ENCODE measurements at places on chromosomes 2 and 18. TPM values are rescaled to one million over a fixed set of nuclear protein-coding genes. Genes with fewer than 3 reads are reported as not detected.

- DNase-seq: no peak
Measured at GRCh38 chr2:132383956-132384355, 32.6 kb upstream of the GPR39 start.

- peak; percentile 87 for DNase-seq
Measured at GRCh38 chr2:182866461-182867406, at the start of gene FRZB. Gene FRZB (minus strand): TSS chr2:182866637. CDS start chr2:182866552, 85 bp downstream.

DNA sequence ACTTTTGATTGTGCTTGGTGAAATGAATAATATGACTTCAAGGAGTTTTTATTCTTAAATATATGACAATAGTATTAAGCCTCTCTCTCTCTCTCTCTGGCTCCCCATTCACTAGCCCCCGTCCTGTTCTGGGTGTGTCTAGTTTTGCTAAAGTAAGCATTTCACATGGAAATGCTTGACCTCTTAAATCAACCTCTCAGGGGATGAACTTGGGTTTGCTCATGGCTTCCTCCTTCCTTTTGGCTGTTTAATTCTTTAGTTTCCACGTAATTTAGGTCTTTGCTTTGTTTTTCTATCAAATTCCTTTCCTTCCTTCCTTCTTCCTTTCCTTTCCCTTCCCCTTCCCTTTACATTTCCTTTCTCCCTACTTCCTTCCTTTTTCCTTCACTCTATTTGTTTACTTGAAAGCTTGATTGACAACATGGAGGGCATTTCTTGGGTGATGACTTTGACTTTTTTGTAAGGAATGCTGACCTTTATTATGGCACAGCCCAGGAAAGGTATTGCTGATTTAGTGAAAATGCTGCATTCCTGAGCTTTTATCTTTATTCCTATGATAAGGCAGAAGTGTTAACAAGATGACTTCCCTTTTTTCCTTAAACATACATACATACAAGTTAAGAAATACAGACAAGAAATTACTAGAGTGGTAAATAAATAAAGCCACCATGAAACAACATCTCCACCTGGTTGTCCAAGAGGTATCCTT, 3.6 kb downstream of the DPP4 start:
- DNase-seq: peak; percentile 31

FSIP2 gene
- under 0.01 TPM for total RNA-seq

DNA sequence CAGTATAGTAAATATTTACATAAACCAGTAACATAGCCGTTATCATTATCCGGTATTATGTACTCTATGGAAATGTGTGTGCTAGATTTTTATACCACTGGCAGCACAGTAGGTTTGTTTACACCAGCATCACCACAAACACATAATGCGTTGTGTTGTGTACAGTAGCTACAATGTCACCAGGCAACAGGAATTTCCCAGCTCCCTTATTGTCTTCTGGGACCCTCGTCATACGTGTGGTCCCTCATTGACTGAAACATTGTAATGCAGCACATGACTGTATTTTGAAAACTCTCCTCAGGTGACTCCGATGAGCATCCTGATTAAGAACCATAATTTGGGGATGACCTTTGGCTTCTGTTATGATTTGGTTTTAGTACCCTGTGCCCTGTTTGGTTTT, 31.3 kb downstream of the EHD3 start:
- DNase-seq: no peak

GRCh38 chr2:216829533-216829932, 30.3 kb downstream of the TNP1 start:
- no peak for DNase-seq

DNA sequence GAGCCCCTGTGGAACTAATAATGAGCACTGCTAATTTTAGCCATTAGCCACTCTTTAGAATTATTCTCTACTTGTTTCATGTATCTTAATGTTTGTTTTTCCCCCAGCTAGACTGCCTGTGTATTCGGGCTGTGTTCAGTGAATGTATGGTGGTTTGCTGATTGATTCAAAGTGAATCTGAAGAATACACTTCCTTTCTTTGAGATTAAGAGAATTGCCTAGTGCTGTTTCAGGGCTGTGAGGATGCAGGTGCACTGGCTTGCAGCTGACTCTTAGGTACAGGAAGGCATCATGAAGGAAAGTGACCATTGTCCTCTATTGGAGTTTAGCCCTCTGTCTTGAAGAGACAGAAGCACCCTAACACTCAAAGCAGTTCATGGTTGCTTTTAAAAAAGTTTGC, 138.7 kb downstream of the CERS6 start:
- no peak for DNase-seq

- DNase-seq: no peak
Measured at GRCh38 chr2:207275779-207276178, 110.0 kb upstream of the KLF7 start.

HRH4 gene
- under 0.01 TPM for total RNA-seq

DNA sequence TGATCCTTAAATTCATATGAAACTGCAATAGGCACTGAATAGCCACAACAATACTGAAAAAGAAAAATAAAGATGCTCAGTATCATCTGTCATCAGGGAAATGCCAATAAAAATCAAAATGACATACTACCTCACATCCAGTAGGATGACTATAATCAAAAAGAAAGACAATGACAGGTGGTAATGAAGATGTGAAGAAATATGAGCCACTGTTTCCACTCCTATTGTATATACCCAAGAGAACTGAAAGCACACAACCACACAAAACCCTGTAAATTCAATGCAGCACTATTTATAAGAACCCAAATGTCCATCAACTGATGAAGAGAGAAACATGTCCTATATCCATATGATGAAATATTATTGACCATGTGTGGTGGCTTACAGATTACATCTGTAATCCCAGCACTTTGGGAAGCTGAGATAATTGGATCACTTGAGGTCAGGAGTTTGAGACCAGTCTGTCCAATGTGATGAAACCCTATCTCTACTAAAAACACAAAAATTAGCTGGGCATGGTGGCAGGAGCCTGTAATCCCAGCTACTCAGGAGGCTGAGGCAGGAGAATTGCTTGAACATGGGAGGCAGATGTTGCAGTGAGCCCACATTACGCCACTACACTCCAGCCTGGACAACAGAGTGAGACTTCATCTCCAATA, 39.9 kb downstream of the MAP3K2 start:
- DNase-seq: no peak

GRCh38 chr2:201151127-201151981, 31.6 kb upstream of the CASP10 start:
- no peak for DNase-seq

PSMA8 gene
- not detected for total RNA-seq

TFPI gene
- 123 TPM for total RNA-seq

CAPG gene
- total RNA-seq: 140 TPM

LINC00305 gene
- not detected for total RNA-seq

DNA sequence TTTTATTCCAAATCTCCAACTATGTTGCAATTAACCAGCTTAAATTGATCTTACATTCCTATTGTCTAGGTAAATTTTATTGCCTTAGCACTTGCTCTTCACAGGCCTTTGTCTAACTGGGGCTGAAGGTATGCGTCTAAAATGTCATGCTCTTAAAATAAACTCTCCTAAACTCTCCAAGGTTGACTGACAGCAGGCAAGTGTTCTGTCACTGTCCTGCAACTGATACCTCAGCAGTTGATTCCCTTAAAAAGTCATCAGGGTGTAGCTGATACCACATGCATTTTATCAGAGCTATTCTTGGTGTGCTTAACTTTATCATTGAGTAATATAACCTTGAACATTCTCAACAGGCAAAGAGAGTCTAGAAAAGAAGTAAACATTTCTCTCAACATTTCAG, 680 bp downstream of the TTN start:
- DNase-seq: no peak

GRCh38 chr2:227115761-227116160, 48.2 kb downstream of the COL4A4 start:
- DNase-seq: no peak

DNA sequence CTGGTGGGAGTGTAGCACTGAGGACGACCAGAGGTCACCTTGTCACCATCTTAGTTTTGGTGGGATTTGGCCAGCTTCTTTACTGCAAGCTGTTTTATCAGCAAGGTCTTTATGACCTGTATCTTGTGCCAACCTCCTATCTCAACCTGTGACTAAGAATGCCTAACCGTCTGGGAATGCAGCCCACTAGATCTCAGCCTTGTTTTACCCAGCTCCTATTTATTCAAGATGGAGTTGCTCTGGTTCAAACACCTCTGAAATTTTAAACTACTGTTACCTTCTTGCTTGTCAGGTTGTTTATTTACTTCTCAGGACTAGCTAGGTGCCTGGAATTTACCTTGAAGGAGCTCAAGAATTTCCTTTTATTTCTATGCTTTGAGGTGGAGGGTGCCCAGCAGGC, 9.5 kb upstream of the KCNG3 start:
- DNase-seq: no peak

IKZF2 gene
- total RNA-seq: 10.3 TPM

GRCh38 chr18:62721839-62722795, 6.8 kb downstream of the PHLPP1 start:
- DNase-seq: no peak

DNA sequence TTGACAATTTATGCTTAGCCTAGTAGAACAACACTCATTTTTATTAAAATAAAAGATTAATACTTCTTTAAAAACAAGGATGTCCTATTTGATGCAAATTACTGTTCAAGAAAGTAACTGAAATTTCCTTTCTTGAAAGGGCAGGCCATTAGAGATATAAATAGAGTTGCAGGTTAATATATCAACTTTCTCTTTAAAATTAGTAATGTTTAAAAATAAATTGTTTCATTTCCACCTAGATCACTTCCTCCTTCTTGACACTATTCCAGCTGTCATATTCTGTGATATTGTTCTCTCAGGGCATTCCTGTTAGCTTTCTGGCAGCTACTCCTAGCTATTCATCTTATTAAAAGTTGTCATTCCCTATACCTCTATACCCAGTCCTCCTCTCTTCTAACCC, 357.9 kb upstream of the NRP2 start:
- DNase-seq: no peak

DNA sequence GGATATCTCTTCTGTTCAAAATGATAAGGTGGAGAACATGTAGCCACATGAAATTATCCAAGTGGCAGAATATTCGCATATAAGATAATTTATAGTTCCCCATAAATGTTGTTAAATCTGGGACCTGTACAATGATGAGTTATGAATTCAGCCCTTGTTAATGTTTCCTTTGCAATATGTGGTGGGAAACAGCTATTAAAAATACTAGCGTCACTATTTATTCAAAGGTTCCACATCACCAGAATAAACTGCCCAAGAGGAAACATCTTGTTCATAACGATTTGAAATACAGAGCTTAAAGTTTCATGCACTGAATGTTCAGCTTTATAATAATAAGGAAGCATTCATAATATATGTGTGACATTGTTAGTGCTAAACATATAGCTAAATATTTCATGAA, 223.9 kb upstream of the TCF4 start:
- DNase-seq: no peak

- no peak for DNase-seq
Measured at GRCh38 chr2:150126143-150126740, 361.2 kb downstream of the RND3 start.

DNA sequence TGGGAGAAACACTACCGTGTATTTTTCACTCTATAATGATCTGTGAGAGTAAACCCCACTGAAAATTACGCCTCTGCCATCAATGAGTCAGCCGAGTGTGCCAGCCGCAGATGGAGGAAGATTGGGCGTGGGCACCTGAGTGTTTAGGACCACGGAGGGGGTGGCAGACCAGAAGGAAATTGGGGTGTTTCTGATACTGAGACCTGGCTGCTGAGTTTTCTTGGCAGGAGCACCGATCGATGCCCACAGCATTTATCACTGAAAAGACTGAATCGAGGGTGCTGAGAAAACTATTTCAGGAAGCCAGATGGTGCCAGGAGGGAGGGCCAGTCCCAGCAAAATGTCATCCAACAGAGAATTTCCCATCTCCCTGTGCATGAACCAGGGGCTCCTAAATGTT, 91.9 kb upstream of the TPO start:
- DNase-seq: no peak

LIMS2 gene
- 14.8 TPM for total RNA-seq

DNA sequence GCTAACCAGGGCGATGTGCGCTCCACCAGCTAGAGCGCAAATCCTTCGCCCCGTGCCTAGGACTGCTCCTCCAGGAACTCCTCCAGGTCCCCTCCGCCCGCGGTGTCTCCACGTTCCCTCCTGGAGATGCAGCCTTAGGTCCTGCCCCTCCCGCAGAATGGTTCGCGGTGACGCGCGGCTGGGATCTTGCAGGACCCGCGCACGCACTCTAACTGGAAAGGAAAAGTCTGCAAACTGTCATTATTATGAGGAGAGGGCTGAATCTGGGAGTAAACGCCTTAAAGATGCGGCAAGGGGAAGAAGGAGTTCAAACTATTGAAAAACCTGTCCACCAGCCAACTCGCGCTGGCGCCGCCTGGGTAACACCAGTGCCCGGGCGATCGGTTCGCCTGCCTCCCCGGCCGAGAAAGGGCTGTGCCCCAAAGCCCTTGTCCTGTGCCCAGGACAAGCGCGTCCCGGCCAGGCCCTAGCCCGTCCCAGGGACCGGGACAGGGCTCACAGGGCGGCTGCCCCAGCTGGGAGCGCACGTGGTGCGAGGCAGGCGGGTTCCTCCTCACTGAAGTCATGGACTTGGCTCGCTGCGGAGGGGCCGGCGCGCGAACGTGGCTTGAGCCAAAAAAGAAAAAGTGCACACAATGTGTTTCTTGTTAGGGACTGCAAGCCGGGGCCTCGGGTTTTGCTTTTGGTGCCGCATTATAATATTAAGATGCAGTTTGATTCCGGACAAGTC, 5.5 kb upstream of the ID2 start:
- DNase-seq: peak; percentile 98

CUL3 gene
- 59.5 TPM for total RNA-seq

GRCh38 chr2:42196403-42197267, 27.5 kb downstream of the EML4 start:
- no peak for DNase-seq

DNA sequence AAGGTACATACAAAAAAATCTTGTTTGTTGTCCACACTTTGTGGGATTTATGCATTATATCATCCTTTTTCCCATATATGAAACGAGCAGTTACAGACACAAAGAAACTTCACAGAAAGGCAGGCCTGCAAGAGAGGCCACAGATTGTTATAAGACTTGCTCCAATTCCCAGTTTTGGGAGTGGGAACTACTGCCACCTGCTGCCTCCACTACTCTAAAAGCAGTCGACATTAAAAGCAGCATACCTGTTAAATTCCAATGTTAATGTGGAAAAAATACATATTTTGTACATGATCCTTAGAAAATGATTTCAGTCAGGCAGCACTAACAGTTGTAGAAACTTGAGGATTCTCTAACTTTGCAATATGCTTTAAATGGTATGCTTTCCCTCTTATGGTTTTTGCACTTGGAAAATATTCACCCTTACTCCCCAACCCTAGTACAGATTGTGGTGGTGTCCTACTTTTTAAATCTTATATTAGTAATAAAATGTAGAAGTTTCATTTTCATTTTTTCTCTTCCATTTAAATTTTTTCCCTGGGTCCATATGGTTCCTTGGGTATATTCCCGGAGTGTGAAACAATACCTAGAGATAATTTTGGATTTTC, 37.9 kb downstream of the SLC38A11 start:
- DNase-seq: no peak

GRCh38 chr2:167132906-167133555, 244.8 kb downstream of the XIRP2 start:
- DNase-seq: no peak

LRRC30 gene
- total RNA-seq: not detected

GRCh38 chr2:27805180-27805579, 33.7 kb downstream of the MRPL33 start:
- no peak for DNase-seq

GRCh38 chr18:13397504-13398163, 179.1 kb downstream of the LDLRAD4 start:
- DNase-seq: peak; percentile 30

MYCN gene
- total RNA-seq: not detected

GRCh38 chr2:3465844-3466481, 53.4 kb downstream of the ADI1 start:
- DNase-seq: peak; percentile 99

GKN1 gene
- total RNA-seq: 0.29 TPM

- DNase-seq: no peak
Measured at GRCh38 chr18:22605736-22606135, 188.0 kb upstream of the CTAGE1 start.

Measured in osteoblast (primary cell).